ENCODE measurements at places on chromosomes 3 and 15. TPM values are rescaled to one million over a fixed set of nuclear protein-coding genes. Genes with fewer than 3 reads are reported as not detected.

GP5 gene
- 0.09 TPM for polyA plus RNA-seq

ANKUB1 gene
- not detected for polyA plus RNA-seq

TMIE gene
- 0.14 TPM for polyA plus RNA-seq

KLF15 gene
- polyA plus RNA-seq, result 32.0 TPM

Measured in adipose tissue (tissue), 3 donors.